ENCODE measurements at places on chromosomes 11 and 22. TPM values are rescaled to one million over a fixed set of nuclear protein-coding genes. Genes with fewer than 3 reads are reported as not detected.

DNA sequence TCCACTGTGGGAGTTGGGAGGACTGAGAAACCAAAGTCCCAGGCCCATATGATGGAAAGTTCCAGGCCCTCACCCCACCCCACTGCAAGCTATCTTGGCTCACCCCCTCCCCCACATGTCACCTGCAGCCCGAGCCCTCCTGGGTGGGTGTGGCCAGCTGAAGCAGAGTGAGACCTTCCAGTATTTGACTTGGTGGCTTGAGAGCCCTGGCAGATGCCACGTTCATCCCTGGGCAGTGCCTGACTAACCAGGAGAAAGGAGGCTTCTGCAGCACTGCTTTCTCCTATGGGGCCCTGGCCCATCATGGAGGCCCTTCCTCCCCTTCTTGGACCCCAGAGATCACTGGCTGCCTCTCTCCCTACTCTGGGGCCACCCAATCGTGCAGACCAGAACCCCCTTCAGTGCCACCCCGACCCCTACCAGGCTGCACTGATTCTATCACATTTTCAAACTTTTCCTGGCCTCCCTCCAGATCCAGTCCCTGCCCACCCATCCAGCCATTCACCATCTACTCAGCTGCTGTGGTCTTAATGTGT, 38.1 kb upstream of the WNT11 start:
- DNase-seq, result no peak

- peak; percentile 58 for DNase-seq
Measured at GRCh38 chr11:8870411-8871170, 40.4 kb upstream of the AKIP1 start.

DNA sequence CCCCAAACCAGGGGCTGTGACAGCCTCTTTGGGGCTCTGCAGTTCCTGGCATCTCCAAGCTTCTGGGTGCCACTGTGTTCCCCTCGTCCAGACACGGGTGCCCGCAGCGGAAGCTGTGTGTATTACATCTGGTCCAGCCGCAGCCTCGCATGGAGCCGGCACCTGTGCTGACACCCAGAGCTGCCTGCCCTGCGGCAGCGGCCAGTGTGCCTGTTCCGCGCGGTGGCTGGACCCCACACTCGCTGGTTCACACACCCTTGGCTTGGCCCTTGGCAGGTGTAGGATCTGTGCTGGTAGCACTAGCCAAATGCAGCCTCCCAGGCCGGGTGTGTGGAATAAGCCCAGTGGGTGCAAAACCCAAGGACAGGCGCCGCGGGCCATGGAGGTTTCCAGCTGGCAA, 24.5 kb upstream of the RNASEH2C start:
- DNase-seq, result no peak

DNA sequence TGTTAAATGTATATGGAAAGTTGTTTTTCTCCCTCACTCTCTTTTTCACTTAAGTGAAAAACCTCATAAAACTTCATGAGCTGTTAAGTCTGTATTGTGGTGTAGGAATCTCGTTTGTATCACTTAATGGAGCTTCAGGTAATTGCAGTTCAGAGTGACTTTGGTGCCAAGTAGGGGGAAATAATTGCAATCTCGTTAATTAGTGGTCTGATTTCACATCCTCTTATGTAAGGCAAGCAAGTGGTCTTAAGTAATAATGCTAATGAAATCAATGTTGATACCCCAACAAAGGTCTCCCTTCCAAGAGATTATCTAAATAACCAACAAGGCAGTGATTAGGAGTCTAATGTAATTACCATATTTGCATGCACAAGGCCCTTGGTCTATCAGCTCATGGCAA, 174.2 kb upstream of the SORL1-AS1 start:
- no peak for DNase-seq

DNA sequence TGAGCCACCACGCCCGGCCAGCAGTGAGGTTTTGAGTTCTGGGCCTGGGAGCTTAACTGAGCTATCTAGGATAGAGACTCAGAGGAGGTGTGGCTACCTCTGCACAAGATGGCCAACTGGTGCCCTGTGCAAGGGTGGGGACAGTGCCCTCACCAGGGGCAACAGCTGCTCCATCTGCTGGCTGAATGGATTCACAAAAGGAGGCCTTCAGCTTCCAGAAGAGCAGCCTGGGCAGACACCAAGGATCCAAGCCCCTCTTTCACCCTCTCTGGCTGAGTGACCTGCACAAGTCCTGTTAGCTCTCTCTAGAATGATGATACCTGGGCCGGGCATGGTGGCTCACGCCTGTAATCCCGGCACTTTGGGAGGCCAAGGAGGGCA, 33.5 kb upstream of the BAIAP2L2 start:
- DNase-seq, result no peak

GRCh38 chr22:48749555-48750227, 1078.0 kb downstream of the BRD1 start:
- DNase-seq, result no peak

- no peak for DNase-seq
Measured at GRCh38 chr22:30239488-30240405, 6.8 kb downstream of the LIF start.

DNA sequence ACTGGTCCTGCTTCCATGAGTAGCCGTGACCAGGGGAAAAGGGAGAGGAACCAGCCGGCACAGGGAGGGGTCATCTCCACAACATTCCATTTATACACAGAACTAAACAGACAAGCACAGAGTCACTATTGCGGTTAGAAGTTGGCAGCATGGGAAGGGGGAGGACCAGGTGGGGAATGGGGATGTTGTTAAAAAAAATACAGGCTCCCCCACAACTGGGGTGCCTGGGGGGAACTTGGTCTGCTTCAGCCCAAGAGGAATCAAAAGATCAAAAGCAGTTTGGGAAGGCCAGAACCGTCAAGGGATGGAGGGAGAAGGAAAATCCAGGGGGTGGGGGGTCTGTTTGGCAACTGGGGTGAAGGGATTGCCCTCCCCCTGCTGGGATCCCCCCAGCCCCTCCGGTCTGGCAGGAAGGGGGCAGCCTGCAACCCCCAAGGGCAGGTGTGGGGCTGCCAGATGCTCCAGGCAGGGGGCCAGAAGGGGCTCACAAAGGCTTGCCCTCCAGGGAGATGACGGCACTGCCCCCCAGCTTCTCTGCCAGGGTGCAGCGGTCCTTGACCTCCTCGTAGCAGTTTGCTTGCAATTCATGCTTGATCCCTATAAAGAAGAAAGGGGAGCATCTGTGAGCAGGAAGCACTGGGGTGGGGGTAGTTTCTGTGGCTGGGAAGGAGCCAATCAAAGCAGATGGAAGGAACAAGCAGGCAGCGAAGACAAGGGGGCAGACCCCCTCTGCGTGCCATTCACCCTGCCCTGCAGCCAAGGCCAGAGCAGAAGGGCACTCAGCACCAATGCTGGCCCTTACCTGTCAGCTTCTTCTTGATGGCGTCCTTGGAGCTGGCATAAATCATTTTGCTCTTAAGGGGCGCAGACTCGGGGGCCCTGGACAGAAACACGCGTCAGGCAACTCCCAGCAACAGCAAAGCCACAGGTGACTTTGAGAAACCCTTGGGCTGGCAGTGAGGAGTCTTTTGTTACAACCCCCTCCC, 2.8 kb downstream of the CFL1 start:
- DNase-seq, result no peak

- no peak for DNase-seq
Measured at GRCh38 chr11:22433094-22433455, 94.9 kb downstream of the SLC17A6 start.

- no peak for DNase-seq
Measured at GRCh38 chr11:128929991-128930390, 12.7 kb downstream of the TP53AIP1 start.

DNA sequence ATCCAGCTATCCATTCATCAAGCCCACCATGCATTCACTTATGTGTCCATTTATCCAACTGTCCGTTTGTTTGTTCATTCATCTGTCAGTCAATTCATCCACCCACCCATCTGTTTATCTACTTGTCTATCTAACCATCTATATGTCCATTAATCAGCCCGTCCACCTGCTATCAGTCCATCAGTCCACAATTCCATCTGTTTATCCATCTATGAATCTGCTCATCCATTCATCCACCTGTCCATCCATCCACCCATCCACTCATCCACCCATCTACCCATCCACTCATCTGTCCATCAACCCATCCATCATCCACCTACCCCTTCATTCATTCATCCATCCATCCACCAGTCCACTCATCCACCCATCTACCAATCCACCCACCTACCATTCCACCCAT, 970 bp upstream of the SPI1 start:
- DNase-seq, result no peak

Gene PHLDB1
- polyA plus RNA-seq, result 146 TPM

Gene CDHR5
- polyA plus RNA-seq, result 45.9 TPM

Gene MIOX
- polyA plus RNA-seq, result 12.5 TPM

Gene ALDH3B1
- polyA plus RNA-seq, result 2.9 TPM

Gene CSNK2A3
- polyA plus RNA-seq, result 4.1 TPM
